AG04450 (cell line): ENCODE measurements at places on chromosomes 1 and 21. TPM values are rescaled to one million over a fixed set of nuclear protein-coding genes. Genes with fewer than 3 reads are reported as not detected.

ATP1A4 gene
- not detected in 2 replicates for polyA plus RNA-seq

DIPK1A gene
- polyA plus RNA-seq, result 35.9 and 50.8 TPM in 2 replicates

GTF2B gene
- 37.1 and 51.7 TPM in 2 replicates for polyA plus RNA-seq

NCMAP gene
- not detected in 2 replicates for polyA plus RNA-seq

CCDC17 gene
- polyA plus RNA-seq, result 0.19 TPM in 2 replicates

COL11A1 gene
- 8.2 and 8.3 TPM in 2 replicates for polyA plus RNA-seq

RCSD1 gene
- polyA plus RNA-seq, result not detected in 2 replicates

C1orf53 gene
- polyA plus RNA-seq, result 6.2 and 6.4 TPM in 2 replicates

MATN1 gene
- 0.09 and 0.12 TPM in 2 replicates for polyA plus RNA-seq

LAMB3 gene
- polyA plus RNA-seq, result 2.6 and 3.3 TPM in 2 replicates

IGFN1 gene
- polyA plus RNA-seq, result 0.01 TPM in 1 of 2 replicates, not detected in the other

DNA sequence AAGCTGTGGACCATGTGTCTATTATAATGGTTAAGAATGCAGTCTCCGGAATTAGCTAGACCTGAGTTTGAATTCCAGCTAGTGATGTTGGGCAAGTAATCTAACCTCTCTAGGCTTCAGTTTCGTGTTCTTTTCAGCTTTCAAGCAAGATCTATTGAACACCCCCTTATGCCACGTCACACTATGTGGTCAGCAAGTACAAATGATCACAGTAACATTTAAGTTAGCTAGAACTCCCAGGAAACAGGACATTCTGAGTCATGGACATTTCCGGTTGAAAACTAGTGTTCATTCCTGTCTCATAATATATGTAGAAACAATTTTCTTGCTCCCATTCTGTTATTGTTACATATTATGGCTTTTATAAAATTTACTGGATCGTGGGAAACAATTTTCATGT, 34.0 kb upstream of the NHLH2 start:
- DNase-seq, result no peak

DNA sequence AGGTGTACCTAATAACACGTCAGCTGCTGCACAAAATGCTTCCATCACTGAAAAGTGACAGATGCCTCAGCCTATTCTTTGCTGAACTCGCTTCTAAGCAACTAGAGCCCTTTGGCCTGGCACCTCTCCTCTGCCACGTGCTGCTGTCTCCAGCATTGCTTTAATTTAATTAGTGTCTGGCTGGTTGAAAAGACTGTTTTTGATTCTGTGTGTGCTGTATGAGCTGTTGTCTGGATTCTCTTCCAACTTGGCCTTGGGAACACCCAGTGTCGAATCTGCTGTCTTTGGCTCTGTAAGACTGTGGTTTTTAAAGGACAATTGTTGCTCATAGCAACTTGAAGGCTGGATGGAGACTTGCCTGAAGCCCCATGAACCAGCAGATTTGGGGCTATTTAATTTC, 109.5 kb downstream of the PSMG1 start:
- DNase-seq, result no peak

DNA sequence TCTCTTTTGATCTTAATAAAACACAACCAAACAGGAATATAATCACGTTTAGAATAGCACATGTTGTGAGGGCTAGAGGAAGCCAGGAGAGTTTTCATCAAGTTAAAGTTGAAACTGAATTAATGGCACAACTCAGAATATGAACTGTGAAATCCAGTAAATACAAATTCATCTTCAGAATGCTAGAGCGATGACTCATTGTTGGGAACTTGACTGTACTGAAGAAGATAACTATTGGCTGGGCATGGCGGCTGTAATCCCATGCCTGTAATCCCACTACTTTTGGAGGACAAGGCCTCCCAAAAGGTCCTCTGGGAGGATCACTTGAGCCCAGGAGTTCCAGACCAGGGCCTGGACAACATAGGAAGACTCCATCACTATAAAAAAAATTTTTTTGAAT, 8.8 kb downstream of the SYF2 start:
- DNase-seq, result no peak

DNA sequence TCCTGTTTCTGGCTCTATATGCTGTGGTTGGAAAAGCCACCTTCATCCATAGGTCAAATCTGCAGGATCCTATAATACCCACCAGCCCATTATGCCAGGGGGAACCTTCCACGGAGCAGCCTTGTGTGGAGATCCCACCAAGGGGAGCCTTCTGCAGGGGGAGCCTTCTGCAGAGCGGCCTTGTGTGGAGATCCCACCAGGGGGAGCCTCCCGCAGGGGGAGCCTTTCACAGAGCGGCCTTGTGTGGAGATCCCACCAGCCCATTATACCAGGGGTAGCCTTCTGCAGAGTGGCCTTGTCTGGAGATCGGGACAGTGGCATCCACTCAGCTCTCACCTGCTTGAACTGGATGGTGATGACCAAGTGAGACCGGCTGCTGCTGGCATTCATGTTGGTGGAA, 85.3 kb downstream of the SCCPDH start:
- no peak for DNase-seq

GRCh38 chr1:33927721-33928120, 63.8 kb downstream of the HMGB4 start:
- peak; percentile 10 for DNase-seq

- no peak for DNase-seq
These were observed 85.4 kb upstream of the CD53 start for GRCh38 chr1:110787328-110788071.

DNA sequence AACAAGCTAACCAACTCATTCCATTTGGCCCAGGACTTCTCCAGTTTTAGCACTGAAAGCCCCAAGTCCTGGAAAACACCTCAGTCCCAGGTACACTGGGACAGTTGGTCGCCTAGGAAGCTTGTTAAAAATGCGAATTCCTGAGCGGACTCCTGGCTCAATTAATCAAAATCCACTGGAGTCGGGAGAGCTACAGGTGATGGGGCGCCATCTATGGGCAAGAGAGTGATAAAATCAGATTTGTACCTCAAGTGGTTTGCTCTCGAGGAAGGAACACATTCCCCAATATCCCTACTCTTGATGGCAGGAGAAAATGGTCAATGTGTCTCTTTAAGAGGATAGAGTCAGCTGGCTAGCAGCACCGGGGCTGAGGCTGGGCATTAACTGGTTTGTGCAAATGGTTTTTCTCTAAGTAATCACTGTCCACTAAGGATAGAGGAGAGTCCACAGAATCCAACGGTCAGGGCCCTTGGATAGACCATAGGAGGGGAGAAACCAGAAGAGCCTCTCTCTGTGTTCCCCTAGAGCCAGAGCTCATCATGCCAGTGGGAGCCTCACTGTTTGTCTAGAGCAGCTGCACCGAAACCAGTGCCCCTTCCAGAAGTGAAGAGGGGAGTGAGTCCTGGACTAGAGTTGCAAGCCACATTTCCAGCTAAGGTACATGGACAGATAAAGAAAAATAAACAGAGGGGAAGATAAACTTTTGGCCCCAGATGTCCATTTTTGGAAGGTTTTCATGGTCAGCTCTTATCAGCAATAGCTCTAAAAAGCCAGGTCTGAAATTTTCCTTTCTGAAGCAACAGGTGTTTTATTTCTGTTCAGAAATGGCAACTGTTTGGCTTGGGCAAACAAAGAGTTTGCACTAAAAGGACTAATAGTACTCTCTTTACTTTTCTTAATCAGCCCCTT, 148.5 kb downstream of the TENT5C start:
- peak; percentile 7 for DNase-seq

DNA sequence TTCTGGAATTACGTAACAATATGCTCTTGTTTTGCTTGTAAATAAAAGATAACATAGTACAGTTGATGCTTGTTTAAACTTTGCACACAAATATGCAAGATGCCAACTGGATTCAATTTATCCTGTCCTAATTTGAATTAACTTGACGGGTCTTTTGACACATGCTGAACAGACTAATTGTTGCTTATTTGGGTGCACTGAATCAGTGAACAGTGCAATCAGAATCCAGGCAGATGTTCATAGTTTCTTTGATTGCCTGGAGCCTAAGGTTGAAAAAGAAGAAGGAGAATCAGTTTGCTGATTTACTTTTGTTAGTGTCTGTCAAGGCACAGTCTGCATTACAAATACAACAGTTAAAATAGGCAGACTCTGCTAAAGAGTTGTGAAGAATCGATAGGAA, 307.9 kb downstream of the COL11A1 start:
- no peak for DNase-seq

DNA sequence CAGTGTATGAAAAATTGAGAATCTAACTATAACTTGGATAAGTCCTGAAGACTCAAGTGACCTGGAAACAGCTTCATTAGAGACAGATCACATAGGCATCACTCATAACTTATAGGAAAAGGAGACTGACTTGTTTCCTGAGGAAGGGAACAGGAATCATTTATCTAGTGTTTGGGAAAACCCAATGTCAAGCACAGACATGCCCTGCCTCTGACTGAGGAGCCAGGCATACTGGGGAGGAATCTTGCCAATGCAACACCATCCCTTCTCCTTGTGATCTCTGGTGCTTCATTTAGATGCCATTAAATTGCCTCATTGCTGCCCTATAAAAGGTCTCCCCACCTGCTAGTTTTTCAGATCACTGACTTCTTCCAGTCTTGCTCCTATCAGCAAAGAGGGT, 10.3 kb downstream of the LCE4A start:
- DNase-seq, result no peak

- DNase-seq, result peak; percentile 69
These were observed 35.9 kb upstream of the CTTNBP2NL start for GRCh38 chr1:112359961-112360767.

GRCh38 chr1:221509575-221510355, 232.1 kb downstream of the DUSP10 start:
- DNase-seq, result no peak

GRCh38 chr1:10105484-10105883, 72.7 kb downstream of the UBE4B start:
- DNase-seq, result no peak

- DNase-seq, result no peak
These were observed 21.0 kb downstream of the SDE2 start for GRCh38 chr1:225977937-225978748.

- no peak for DNase-seq
These were observed 282.6 kb downstream of the MRPL39 start for GRCh38 chr21:25324666-25325065.

DNA sequence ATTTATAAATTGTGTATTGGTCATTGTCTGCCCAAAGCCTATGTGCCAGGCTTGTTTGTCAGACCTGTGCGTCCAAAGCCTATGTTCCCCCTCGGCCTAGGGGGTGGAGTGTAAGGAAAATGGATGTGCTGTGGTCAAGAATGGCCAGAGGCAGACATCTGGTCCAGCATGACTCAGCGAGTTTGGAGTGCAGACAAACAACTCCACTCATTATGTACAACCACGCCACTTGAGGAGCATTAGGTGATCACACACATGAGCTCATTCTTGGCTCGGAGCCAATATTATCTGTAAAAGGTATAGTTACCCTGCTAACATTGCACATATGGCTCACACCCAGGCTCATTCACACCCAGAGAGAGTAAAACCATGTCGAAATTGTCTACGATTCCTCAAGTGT, 1047.6 kb upstream of the ADGRL4 start:
- peak; percentile 41 for DNase-seq

- peak; percentile 20 for DNase-seq
These were observed 25.5 kb downstream of the MAN1C1 start for GRCh38 chr1:25641931-25642573.

DNA sequence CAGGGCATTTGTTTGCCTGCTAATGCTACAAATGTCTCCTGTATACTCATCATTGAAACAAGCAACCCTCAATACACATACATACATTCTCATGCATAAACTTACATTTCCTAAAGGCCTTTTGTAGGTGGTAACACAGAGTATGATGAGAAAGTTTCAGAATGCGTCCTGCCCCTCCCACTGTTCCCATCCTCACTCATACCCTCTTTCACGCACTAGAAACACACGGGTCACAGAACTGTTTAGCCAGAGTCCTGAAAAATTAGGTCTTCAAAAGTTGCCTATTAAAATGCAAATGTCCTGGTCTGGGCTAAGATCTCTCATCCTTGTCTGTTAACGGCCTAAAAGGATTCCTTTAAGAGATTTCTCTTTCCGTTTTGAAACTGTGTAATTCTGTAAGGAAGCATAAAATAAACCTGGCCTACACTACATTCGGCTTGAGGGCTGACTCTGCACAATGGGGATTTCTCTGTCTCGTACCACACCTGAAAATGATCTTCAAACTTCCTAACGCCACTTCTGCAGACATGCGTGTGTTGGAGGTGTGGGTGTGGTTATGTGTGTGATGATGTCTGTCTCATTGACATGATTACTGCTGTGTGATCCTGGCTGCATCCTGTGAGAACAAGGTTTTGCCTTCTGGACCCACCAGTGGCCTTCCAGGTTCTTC, 5.3 kb upstream of the FCER1A start:
- DNase-seq, result no peak

DNA sequence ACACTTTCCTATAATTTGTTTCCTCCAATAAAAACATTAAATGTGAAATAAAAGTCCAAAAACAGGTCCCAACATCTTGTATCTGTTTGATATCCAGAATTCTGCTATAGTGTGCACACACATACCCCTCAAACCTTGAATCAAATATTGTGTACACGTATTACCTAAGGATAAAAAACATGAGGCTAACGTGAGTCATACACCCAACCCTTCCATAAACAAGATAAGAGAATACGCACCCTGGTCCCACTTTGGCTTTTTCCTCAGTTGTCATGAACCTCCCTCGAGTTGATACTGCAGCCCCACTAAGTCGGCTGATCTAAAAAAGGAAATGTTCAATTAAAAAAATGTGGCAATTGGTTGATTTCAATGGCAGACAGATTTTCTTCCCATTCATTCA, 5.2 kb downstream of the KHDC4 start:
- DNase-seq, result no peak

- DNase-seq, result peak; percentile 72
These were observed 19.4 kb downstream of the PDE4B start for GRCh38 chr1:65812065-65812464.

DNA sequence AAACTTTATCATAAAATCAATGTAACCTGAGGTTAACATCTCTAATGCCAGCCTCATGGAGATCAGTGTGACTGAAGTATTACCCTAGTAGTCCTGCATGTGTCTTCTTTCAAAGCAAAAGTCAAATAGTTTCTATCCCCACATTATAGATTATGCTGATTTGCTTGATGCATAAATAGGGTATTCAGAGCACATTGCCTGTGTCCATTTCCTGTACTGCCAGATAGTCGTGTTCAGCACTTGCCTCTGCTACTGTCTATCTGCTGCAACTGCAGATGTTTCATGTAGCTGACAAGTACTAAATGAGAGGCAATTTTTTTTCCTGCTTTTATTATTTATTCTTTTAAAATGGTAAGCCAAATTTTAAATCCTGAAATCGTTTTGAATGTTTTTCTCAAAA, 348.7 kb downstream of the CHRM3 start:
- no peak for DNase-seq

GRCh38 chr1:33875862-33876261, 12.0 kb downstream of the HMGB4 start:
- DNase-seq, result no peak

DNA sequence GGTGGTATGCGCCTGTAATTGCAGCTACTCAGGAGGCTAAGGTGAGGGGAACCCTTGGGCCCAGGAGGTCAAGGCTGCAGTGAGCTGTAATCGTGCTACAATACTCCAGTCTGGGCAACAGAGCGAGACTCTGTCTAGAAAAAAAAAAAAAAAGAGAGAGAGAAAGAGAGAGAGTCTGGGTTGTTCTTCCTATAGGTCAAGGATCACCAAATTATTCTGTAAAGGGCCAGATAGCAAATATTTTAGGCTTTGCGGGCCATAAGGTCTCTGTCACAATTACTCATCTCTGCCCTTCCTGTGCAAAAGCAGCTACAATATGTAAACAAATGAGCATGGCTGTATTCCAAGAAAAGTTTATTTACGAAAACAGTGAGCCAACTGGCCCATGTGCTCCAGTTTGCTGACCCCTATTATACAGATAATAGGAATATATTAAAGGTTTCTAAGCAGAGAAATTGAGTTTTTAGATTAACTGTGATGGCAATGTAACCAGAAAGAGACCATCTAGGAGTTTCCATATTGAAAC, 2.1 kb downstream of the SASS6 start:
- no peak for DNase-seq
